ENCODE measurements at places on chromosomes 12 and 14.

GRCh38 chr12:3381059-3382047 lies 109.7 kb upstream of the PRMT8 start:
- no peak overlapping the region for H3K4me3 ChIP-seq
- peaks cover 37% of the 10 kb centered on the region for H3K27me3 ChIP-seq
- H3K4me1 ChIP-seq = no peaks in the 10 kb centered on the region

DNA sequence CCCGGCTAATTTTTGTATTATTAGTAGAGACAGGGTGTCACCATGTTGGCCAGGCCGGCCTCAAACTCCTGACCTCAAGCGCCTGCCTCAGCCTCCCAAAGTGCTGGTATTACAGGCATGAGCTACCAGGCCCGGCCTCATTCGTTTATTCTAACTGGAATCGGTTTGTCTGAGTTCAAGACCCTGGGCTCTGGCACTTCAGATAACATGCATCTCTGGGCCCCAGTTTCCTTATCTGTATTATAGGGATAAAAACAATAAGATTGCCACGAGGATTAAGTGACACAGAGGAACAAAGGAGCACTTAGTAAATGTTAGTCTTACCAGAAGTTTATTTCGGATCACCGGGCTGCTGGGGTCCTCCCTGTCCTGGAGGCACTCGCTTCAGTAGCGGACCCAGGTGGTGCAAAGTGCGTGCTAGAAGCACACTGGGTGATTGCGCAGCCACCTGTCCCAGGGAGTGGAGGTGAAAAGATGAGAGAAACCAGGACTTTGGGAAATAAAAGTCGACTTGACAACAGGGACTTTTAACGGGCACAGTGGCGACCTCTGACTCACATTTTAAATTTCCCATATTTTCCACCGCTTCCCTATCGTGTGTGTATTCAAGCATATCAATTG lies 37.5 kb downstream of the ACACB start:
- peak overlapping the region; percentile 96 for H3K4me3 ChIP-seq
- H3K36me3 ChIP-seq = no peaks in the 10 kb centered on the region

DNA sequence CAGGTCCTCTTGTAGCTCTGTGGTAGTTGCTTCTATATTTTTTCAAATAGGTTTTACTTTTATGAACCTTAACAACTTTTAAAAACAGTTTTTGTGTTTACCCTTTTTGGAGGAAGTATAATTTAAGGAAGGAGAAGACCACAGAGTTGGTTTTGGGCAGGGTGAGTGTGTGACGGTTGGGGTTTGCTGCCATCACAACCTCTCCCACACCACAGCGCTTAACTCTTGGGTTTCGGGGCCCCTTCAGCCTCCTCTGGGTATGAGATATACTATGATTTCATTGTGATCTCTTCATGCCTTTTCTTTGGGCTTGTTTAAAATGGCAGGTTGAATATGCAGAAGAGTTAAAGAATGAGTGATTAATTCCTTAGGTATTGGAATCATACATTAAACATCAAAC lies 228.7 kb upstream of the CRY1 start:
- peaks cover 62% of the 10 kb centered on the region for H3K27me3 ChIP-seq
- peaks cover 35% of the 10 kb centered on the region for H3K4me1 ChIP-seq
- H3K27ac ChIP-seq = no peak overlapping the region

GRCh38 chr12:46535376-46535775 lies 162.8 kb upstream of the SLC38A2 start:
- no peak overlapping the region for H3K27ac ChIP-seq
- H3K4me3 ChIP-seq = no peak overlapping the region
- H3K27me3 ChIP-seq = no peaks in the 10 kb centered on the region
- peaks cover 17% of the 10 kb centered on the region for H3K4me1 ChIP-seq
- DNase-seq = no peak
- peaks cover 9% of the 10 kb centered on the region for H3K36me3 ChIP-seq

GRCh38 chr12:119334430-119335170 lies at the start of gene CCDC60:
TSS of gene CCDC60 (plus strand) at chr12:119334729. CDS start at chr12:119335177, 448 bp downstream.
- no peak within 1 kb of the TSS for H3K27ac ChIP-seq
- no peaks in the 10 kb centered on the region for H3K4me1 ChIP-seq

GRCh38 chr14:86990396-86990795 lies 1002.6 kb downstream of the GALC start:
- H3K27ac ChIP-seq = no peak overlapping the region
- no peaks in the 10 kb centered on the region for H3K27me3 ChIP-seq
- H3K4me1 ChIP-seq = no peaks in the 10 kb centered on the region
- DNase-seq = no peak

- peaks cover 8% of the 10 kb centered on the region for H3K4me1 ChIP-seq
- H3K27ac ChIP-seq = no peak overlapping the region
- H3K4me3 ChIP-seq = no peak overlapping the region
- no peaks in the 10 kb centered on the region for H3K27me3 ChIP-seq
- no peak for DNase-seq
Observed at GRCh38 chr14:54659365-54659764, 92.4 kb downstream of the SAMD4A start.

GRCh38 chr14:103576371-103577024 lies 13.7 kb downstream of the COA8 start:
- H3K4me3 ChIP-seq = no peak overlapping the region
- peaks cover 6% of the 10 kb centered on the region for H3K36me3 ChIP-seq
- no peaks in the 10 kb centered on the region for H3K4me1 ChIP-seq
- DNase-seq = no peak
- H3K27me3 ChIP-seq = no peaks in the 10 kb centered on the region
- peak overlapping the region; percentile 57 for H3K27ac ChIP-seq

DNA sequence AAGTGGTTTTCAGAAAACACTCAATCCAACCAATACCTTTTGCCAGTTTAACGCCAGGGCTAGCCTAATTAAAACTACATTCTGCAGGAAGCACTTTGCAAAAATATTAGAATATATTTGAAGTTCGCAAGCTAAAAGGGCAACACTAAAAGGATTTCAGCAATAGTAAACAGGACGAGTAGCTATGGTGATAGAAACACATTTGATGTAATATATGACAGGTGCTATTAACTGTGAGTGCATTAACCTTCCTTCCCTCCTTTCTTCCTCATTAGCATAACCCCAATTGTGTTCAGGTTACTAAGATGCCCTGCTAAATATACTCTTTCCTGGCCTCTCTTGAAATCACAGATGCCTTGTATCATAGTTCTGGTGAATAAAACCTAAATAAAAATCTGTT lies 85.6 kb upstream of the TMCC3 start:
- peaks cover 9% of the 10 kb centered on the region for H3K36me3 ChIP-seq
- H3K4me3 ChIP-seq = no peak overlapping the region

DNA sequence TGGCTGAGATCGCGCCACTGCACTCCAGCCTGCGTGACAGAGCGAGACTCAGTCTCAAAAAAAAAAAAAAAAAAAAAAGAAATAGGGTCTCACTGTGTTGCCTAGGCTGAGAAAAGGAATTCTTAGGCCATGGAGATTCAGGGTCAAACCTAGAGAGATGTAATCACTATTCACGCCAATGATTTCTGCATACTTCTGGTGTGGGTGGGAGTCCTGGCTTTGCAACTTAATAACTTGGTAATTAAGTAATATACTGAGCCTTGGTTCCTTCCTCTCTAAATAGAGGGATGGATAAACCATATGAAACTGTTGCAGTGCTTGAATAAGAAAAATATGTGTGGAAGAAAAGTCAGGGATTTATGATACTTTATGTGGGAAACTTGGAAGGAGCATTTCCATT lies 2.7 kb downstream of the ZNF410 start:
- H3K27me3 ChIP-seq = no peaks in the 10 kb centered on the region
- no peak overlapping the region for H3K4me3 ChIP-seq
- peak overlapping the region; percentile 82 for H3K27ac ChIP-seq
- H3K36me3 ChIP-seq = peaks cover 4% of the 10 kb centered on the region
- peaks cover 35% of the 10 kb centered on the region for H3K4me1 ChIP-seq
- DNase-seq = no peak

GRCh38 chr12:106033161-106033675 lies 105.5 kb downstream of the NUAK1 start:
- H3K4me3 ChIP-seq = no peak overlapping the region
- peaks cover 2% of the 10 kb centered on the region for H3K27me3 ChIP-seq
- peaks cover 3% of the 10 kb centered on the region for H3K36me3 ChIP-seq
- H3K27ac ChIP-seq = peak overlapping the region; percentile 25
- no peak for DNase-seq
- H3K4me1 ChIP-seq = no peaks in the 10 kb centered on the region

DNA sequence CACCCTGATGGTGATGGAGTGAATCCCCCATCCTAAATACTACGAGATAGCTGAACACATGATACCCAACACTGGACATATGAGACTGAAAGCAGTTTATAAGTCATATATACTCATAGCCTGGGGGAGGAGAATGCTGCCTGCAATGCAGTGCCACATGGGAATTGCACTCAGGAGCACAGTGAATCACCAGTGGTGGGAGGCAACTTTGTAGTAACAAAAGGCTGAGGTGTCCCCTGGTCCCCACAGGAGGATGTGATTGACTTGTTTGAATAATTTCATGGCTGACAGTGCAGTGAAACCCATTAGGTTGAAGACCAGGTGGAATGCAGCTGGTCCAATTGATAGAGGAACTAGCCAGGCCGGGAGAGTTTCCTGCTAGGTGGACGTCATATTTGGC lies 20.2 kb downstream of the CCDC38 start:
- no peak for DNase-seq
- no peak overlapping the region for H3K27ac ChIP-seq
- H3K4me3 ChIP-seq = no peak overlapping the region
- no peaks in the 10 kb centered on the region for H3K36me3 ChIP-seq

- peaks cover 19% of the 10 kb centered on the region for H3K4me1 ChIP-seq
- DNase-seq = no peak
- no peak overlapping the region for H3K4me3 ChIP-seq
Observed at GRCh38 chr12:109469517-109469916, 7.6 kb downstream of the KCTD10 start.

DNA sequence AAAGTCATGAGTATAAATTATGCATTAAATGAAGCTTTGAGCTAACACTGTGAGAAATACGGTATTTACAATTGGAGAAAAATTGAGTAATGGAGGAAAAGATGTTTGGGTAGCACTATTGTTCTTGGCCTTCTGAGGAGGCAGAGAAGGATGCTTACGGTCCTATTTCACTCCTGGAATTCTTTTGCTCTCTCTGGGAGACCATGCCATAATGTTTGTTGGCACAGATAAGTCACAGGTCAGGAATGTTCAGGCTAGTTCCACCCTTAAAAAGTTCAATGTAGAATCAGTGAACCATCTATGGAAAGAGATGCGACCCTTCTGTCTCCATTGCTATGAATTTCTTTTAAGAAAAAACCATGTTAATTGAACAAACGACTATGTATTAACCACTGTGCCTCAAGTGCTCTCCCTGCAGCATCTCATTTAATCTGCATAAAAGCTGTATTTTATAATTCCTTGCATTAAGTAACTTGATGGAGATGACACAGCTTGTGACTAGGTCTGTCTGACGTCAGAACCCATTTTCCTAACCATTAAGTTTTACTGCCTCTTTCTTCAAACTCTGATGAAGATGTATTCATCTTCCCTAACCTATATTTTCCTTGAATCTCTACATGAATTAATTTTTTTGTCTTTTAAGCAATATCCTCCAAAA lies 9.5 kb downstream of the BATF start:
- H3K27ac ChIP-seq = peak overlapping the region; percentile 31
- peaks cover 19% of the 10 kb centered on the region for H3K36me3 ChIP-seq
- no peak for DNase-seq
- peaks cover 6% of the 10 kb centered on the region for H3K4me1 ChIP-seq
- no peak overlapping the region for H3K4me3 ChIP-seq

DNA sequence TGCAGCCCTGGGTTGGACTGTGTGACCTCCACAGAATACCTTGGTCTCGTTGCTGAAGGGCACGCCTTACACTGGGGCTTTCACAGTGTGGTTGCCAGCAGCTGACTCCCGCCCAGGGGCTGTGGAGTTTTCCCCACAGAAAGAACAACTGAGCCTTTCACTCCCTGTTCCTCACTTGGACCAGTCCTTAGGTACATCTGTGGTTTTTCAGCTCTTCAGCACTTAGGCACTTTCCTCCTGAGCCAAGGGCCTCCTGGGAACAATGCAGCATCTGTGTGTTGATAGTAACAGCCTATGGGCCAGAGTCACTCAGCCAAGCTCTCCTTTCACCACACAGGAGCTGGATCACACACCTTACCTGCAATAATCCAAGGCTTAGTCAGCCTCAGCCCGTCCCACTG lies 25.0 kb downstream of the ERP27 start:
- H3K4me3 ChIP-seq = no peak overlapping the region
- no peak overlapping the region for H3K27ac ChIP-seq
- peaks cover 5% of the 10 kb centered on the region for H3K4me1 ChIP-seq
- peaks cover 64% of the 10 kb centered on the region for H3K36me3 ChIP-seq
- no peaks in the 10 kb centered on the region for H3K27me3 ChIP-seq

DNA sequence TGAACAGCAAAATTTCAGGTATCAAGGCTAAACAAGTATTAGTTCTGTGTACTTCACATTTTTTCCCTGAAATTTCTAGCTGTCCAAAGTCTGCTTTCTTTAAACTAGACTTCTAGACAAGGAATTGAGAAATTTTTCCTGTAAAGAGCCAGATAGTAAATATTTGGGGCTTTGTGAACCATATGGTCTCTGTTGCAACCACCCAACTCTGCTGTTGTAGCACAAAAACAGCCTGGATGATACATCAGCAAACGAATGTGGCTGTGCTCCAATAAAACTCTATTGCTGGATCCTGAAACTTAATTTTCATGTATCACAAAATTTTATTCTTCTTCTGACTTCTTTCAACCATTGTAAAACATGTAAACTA lies 96.0 kb upstream of the SLC38A4 start:
- H3K4me3 ChIP-seq = no peak overlapping the region
- H3K36me3 ChIP-seq = no peaks in the 10 kb centered on the region
- peaks cover 6% of the 10 kb centered on the region for H3K4me1 ChIP-seq

- peaks cover 6% of the 10 kb centered on the region for H3K27me3 ChIP-seq
- DNase-seq = no peak
- no peak overlapping the region for H3K27ac ChIP-seq
- H3K36me3 ChIP-seq = no peaks in the 10 kb centered on the region
- H3K4me3 ChIP-seq = no peak overlapping the region
Observed at GRCh38 chr12:75855360-75855759, 176.2 kb downstream of the PHLDA1 start.

DNA sequence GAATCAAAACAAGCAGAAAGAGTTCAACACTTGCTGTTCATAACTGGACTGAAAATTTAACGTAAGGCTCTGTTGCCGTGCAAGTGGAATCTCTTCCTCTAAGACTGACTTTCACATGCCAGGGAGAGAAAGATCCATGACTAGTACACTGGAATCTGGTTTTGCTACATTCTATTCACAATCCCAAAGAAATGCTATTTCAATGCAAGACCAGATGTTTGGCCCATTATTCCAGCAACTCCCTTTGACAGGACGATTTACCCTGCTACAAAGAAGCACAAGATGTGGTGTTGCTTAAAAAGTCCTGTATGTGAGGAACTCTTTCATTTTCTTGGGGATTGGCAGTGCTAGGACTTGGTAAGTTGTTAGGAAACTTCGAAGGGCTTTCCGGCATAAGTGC lies 17.4 kb downstream of the RFC5 start:
- peaks cover 10% of the 10 kb centered on the region for H3K4me1 ChIP-seq
- no peaks in the 10 kb centered on the region for H3K27me3 ChIP-seq

GRCh38 chr12:42266579-42267230 lies 28.7 kb upstream of the YAF2 start:
- peaks cover 8% of the 10 kb centered on the region for H3K27me3 ChIP-seq
- H3K4me1 ChIP-seq = no peaks in the 10 kb centered on the region
- H3K36me3 ChIP-seq = no peaks in the 10 kb centered on the region
- no peak overlapping the region for H3K27ac ChIP-seq
